NCI-H2171 treated with DMSO at 0.1 percent for 48 hours (cell line): ENCODE measurements at places on chromosomes 11 and 22.

GRCh38 chr11:125086633-125087296 is 23.7 kb downstream of the SLC37A2 start:
- no peak for DNase-seq

- no peak for DNase-seq
Observed at GRCh38 chr22:42945736-42946135, 69.2 kb downstream of the PACSIN2 start.

DNA sequence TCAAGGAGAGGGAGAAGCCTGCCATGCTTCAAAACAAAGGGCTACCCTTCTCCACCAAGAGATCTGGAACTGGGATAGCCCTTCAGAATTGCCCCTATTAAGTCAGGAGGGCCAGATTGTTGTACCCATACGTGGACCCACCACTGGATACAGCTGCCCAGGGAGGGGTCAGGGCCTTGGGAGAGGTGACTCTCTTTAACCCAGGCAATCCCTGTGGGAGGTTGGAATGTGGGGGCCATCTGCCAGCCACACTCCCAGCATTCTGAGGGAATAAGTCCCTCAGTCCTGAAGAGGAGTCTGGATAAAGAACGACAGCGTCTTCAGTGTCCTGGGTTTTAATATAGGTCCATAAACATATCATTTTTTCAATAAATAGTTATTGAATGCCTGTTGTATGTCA is 588.2 kb upstream of the TENM4 start:
- DNase-seq = no peak

- no peak for DNase-seq
Observed at GRCh38 chr11:127943763-127944162, 643.6 kb downstream of the ETS1 start.

- DNase-seq = no peak
Observed at GRCh38 chr11:24295360-24295759, 201.5 kb upstream of the LUZP2 start.

GRCh38 chr11:76172583-76172982 is 33.7 kb downstream of the WNT11 start:
- peak; percentile 65 for DNase-seq

GRCh38 chr11:113481226-113481625 is 6.0 kb upstream of the DRD2 start:
- DNase-seq = peak; percentile 27

GRCh38 chr22:45889539-45890350 is 87.2 kb downstream of the WNT7B start:
- no peak for DNase-seq

DNA sequence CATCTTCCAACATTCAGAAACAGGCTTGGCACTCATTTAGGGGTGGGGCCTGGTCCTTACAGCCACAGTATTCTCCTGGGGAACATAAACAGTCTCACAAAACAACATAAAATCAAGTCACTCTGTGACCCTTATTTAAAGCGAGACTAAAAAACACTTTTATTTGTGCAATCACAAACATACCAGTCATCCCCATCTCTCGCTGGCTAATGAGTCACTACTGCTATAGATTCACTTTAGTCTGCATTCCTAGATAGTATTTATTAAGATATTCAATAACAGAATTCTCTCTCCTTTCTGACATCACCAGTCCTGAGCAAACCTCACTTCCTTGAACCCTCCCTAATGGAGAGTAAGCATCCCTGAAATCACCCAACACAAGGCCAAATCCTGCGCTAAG is 68.0 kb downstream of the ZBTB44 start:
- no peak for DNase-seq
